IPS DF 6.9 (cell line): ENCODE measurements at places on chromosomes 7 and 10.

DNA sequence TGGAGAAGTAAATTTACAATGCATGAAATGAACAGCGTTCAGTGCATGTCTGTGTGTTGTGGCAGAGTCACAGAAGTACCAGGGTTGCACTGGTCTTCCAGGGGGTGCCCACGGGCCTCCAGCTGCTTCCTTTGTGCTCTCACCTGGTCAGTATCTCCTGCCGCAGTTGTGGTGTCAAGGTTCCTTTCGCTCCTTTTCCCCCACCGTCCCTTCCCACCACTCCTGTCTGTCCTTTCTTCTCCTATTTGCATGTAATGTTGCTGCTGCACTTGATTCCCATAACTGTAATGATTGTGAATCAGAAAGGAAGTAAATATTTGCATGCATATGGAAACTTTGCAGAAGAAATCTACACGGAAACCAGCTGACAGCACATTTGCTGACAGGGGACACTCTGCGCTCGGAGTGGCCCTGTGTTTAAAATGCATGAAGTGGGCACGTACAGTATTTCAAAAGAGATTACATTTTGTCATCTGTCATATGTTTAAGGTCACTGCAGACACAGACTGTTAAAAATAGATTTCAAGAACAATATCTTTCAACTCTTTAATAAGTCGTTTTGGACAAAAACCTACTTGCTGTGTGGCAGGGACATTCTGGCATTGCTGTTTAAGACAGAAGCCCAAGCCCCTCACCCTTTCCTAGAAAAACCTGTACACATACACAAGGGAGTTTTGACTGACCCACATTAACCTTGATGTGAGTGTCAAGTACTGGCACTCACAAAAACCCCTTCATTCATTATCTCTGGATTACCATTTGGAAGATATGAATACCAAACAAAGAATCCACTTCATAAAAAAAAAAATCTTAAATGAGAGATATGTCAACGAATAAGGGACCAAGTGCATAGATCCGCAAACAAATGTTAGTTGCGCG is 336.7 kb upstream of the KLF6 start:
- no peak for DNase-seq

- DNase-seq: no peak
These were observed 9.9 kb upstream of the HGF start for GRCh38 chr7:81779706-81780105.

GRCh38 chr10:74900297-74900696 is 73.9 kb downstream of the KAT6B start:
- DNase-seq: no peak

- no peak for DNase-seq
These were observed 432.1 kb downstream of the SUGCT start for GRCh38 chr7:40566879-40567278.

GRCh38 chr7:45601816-45602540 is 27.8 kb downstream of the ADCY1 start:
- DNase-seq: no peak

- DNase-seq: no peak
These were observed 196.0 kb upstream of the IMMP2L start for GRCh38 chr7:111758332-111758731.

DNA sequence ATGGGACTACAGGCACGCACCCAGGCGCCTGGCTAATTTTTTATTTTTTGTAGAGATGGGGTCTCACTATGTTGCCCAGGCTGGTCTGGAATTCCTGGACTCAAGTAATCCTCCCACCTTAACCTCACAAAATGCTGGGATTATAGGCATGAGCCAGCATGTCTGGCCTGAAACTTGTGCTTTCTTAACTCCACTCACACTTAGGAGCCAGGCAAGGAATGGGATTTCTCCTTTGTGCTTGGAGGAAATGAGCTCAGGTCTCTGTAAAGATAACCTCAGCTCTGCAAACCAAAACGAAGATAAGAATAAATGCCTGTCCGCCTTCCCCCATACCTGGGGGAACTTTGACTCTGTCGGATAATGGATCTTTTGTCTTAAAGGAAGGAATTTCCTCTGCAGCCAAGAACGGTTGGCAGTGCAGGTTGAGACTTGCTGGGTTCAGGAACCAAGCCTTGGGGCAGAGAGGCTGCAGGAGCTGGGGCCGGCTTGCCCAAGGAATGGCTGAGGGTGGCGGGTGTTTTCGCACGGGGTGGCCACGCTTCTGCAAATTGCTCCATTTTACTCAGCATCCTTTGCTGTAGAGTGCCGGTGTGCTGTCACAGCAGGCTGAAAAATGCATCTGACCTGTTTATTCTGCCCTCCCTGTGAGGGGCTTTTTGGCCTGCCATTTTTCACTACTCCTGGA is 174.2 kb downstream of the KIAA1217 start:
- DNase-seq: no peak

GRCh38 chr7:151754142-151754590 is 122.7 kb downstream of the PRKAG2 start:
- DNase-seq: peak; percentile 94

DNA sequence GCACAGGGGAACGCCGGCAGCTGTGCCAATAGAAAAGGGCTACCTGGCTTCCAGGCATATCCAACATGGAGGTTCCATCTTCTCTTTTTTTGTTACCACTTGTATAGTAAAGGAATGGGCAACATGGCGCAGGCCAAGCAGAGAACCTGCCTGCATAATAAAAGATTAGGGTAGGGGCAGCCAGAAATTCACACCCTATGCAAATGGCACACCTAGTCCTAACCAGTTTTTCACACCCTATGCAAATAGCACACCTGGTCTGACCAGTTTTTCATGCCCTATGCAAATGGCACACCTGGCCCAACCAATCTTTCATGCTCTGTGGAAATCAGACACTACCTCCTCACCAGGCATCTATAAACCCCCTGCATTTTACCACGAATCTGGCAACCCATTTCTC is 369.5 kb downstream of the IPMK start:
- peak; percentile 33 for DNase-seq
